Activated naive CD8-positive, alpha-beta T cell treated with anti-CD3 and anti-CD28 coated beads for 36 hours (primary cell): ENCODE measurements at places on chromosomes 13 and 19.

- DNase-seq = peak; percentile 16
These were observed 322.8 kb upstream of the EDNRB start for GRCh38 chr13:78241278-78241919.

GRCh38 chr19:7883105-7883504 is 5.2 kb upstream of the LRRC8E start:
- DNase-seq = no peak

GRCh38 chr13:51719394-51719793 is 84.6 kb downstream of the DHRS12 start:
- no peak for DNase-seq

DNA sequence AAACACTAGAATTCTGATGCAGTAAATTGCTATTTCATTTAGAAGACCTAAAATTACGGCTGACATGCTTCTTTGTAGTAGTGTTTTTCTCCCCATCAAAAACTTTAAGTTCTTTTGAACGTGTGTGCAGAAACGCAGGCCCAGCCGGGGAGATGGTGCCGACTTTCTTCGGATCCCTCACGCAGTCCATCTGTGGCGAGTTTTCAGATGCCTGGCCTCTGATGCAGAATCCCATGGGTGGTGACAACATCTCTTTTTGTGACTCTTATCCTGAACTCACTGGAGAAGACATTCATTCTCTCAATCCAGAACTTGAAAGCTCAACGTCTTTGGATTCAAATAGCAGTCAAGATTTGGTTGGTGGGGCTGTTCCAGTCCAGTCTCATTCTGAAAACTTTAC is 98.3 kb downstream of the TNFRSF19 start:
- no peak for DNase-seq

- DNase-seq = no peak
These were observed 432.1 kb downstream of the TBC1D4 start for GRCh38 chr13:75049735-75050335.

DNA sequence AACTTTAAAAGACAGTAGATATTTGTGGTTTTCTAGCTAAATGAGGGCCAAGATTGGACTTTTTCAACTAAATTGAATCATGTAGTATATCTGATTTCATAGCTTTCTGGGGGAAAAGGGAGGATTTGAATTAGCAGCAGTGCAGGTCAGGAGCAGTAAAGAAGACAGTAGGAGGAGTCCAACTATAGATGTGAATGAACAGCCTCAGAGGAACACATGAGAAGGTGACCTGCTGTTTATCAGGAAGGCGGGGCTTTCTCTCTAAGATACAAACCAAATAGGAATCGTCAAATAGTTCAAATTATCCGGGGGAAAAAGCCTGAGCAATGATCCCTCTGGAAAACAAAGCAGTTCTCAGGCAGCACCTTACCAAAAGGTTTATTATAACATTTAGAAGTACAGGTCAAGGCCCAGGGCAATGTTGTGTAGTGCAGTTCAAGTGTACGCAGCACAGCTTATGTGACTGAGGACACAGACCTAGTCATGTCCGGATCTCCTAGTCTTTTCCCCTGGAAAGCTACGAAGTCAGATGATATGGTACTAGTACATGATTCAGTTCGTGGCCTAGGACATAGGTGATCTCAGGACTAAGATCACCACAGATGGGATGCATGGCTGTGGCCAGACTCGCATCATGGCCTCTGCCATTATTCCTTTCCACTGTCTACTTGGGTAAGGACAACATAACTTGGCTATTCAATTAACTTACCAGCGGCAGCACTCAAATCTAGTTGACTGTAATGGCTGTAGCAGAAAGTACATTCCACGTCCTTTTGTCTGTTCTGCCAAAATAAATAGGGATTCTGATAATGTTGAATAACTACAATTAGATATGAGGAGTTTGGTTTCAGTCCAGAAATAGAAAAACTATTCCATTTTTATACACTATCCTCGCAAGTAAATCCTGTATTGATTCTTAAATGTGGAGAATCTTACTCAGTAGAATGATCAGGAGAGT is 40.3 kb downstream of the MPHOSPH8 start:
- no peak for DNase-seq

- no peak for DNase-seq
These were observed 104.3 kb downstream of the CCNA1 start for GRCh38 chr13:36536546-36536945.

GRCh38 chr13:32802159-32802558 is 214.1 kb upstream of the KL start:
- DNase-seq = no peak

GRCh38 chr13:96415831-96416385 is 326.0 kb downstream of the HS6ST3 start:
- DNase-seq = no peak

DNA sequence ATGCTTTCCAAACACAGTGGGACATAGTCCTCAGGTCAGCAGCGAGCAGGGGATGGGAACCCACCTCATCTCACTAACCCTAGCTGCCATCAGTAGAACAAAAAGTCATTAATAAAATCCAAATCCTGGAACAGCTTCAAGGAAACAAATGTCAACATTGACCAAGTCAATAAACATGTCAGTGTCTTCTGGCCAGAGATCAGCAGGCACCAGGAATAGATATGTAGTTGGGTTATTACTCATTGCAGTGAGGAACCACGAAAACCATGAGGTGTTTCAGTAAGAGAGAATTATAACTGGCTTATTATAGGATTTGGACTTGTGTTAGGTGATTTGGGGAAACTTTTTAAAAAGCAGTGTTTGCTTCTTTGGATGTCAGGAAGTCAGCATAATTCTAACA is 17.1 kb upstream of the CD33 start:
- no peak for DNase-seq

DNA sequence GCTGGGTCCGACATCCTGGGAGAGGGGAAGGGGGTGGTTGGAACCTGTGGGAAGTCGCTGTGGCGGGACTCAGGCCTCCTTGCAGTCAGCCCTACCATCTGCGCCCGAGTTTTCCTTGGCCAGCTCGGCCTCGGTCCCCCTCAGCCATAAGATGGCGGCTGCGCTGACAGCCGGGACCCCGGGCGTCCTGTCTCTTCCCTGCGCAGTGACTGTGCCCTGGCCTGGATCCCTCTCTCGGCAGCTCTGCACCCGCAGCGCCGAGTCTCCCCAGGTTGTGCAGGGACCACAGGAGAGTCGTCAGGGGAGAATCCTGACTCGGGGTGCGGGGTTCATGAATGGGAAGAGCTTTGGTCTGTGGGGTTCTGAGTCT is 345 bp downstream of the ZNF257 start:
- no peak for DNase-seq

DNA sequence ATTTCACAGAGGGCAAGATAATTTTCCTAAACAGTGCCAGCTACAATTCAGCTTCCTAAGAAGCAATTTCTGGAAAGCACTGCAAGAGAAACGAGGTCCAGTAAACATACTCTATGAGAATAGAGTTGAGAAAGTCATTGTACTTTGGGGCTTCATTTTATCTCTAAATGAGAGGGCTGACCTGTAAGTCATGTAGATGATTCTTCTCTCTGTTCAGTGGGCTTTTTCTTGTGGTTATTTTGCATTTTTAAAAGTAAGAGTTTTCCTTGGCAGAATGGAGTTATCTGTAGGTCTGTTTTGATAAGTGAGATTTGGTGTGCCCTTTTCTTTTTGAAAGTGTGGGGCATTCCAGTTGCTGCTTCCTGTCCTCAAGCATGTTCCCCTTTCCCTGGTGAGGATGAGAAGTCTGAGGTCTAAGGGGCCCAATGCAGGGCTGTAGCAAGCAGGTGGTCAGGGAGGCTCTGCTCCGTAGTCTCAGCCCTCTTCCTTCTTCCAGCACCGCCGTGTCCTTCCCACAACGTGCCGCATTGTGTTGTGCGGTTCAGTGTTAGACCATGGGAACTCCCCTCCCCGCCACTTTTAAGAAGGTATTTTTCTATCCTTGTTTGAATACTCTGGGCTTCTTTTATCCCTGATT is 86.3 kb downstream of the ARHGEF7 start:
- no peak for DNase-seq

GRCh38 chr19:17977488-17977887 is 10.6 kb downstream of the KCNN1 start:
- no peak for DNase-seq

DNA sequence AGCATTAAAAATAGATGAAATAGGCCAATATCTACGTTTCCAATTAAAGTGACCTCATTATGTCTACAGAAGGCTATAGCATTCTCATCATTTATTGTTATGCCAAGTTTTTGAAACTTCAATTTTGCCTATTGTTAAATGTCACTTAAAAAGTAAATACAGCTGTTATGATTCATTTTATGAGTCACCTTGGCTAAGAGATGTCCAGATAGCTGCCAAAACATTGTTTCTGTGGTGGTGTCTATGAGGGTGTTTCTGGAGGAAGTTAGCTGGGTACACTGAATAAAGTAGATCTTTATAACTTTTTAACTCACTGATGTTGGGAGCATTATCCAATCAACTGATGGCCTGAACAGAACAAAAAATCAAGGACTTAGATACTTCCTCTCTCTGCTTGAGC is 1209.7 kb upstream of the PCDH9 start:
- no peak for DNase-seq

- DNase-seq = no peak
These were observed 73.7 kb downstream of the LACC1 start for GRCh38 chr13:43953370-43953769.
